ENCODE measurements at places on chromosomes 2 and 18. TPM values are rescaled to one million over a fixed set of nuclear protein-coding genes. Genes with fewer than 3 reads are reported as not detected.

KIF5C gene
- 0.65 TPM for total RNA-seq

ST8SIA5 gene
- 0.43 TPM for total RNA-seq

EGR4 gene
- total RNA-seq, result not detected

SFTPB gene
- total RNA-seq, result not detected

HOXD4 gene
- 1.6 TPM for total RNA-seq

DSC2 gene
- 0.97 TPM for total RNA-seq

OTX1 gene
- total RNA-seq, result not detected

SERPINB12 gene
- total RNA-seq, result not detected

UGT1A4 gene
- not detected for total RNA-seq

OR6B2 gene
- not detected for total RNA-seq

CAPN14 gene
- total RNA-seq, result 0.13 TPM

CFC1 gene
- total RNA-seq, result not detected

LOXL3 gene
- 162 TPM for total RNA-seq

ZNF804A gene
- total RNA-seq, result 0.11 TPM

ANKRD36B gene
- total RNA-seq, result 83.6 TPM

IL1F10 gene
- not detected for total RNA-seq

CRYGD gene
- not detected for total RNA-seq

METAP1D gene
- total RNA-seq, result 11.5 TPM

OLA1 gene
- total RNA-seq, result 111 TPM

SANBR gene
- total RNA-seq, result 17.9 TPM

SLC14A1 gene
- 5.0 TPM for total RNA-seq

CFAP210 gene
- 0.26 TPM for total RNA-seq

CGREF1 gene
- total RNA-seq, result 6.9 TPM

SLC9A4 gene
- total RNA-seq, result not detected

PAIP2B gene
- 1.1 TPM for total RNA-seq

LAMA3 gene
- total RNA-seq, result 7.1 TPM

C2orf42 gene
- 22.2 TPM for total RNA-seq

HDLBP gene
- total RNA-seq, result 880 TPM

CAPN13 gene
- total RNA-seq, result not detected

NYAP2 gene
- total RNA-seq, result not detected

DCDC2C gene
- total RNA-seq, result not detected

HMSD gene
- total RNA-seq, result not detected

ALK gene
- not detected for total RNA-seq

CYTIP gene
- total RNA-seq, result 0.76 TPM

All from articular chondrocyte of knee joint (primary cell).